ENCODE measurements at places on chromosomes 4 and X.

GRCh38 chr4:55781812-55782211 is 37.8 kb upstream of the EXOC1L start:
- DNase-seq, result no peak

- DNase-seq, result no peak
Observed at GRCh38 chr4:176363072-176363471, 43.3 kb downstream of the SPCS3 start.

GRCh38 chrX:134287346-134287745 is 50.4 kb downstream of the CCDC160 start:
- DNase-seq, result no peak

- no peak for DNase-seq
Observed at GRCh38 chr4:124711471-124712371, 811 bp downstream of the ANKRD50 start.

DNA sequence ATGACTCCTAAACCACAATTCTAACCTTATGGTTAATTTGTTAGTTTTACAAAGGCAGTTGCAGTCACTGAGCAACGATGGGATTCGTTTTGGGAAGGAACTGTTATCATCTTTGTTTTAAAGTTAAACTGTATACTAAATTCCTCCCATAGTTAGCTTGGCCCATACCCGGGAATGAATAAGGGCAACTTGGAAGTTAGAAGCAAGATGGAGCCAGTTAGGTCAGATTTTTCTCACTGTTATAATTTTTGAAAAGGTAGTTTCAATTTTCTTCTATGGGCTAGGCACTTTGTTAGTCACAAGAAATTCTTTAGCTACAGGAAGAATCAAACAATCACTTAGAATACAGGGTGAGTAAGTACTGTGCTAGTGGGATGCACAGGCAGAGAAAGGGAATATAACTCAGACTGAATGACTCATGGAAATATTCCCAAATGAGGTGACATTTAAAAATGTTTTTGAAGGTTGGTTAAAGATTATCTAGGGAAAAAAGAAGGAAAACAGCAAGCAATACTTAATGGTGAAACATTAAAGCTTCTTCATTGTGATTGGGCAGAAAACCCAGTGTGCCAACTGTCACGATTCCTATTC is 153.6 kb downstream of the MAGEB17 start:
- no peak for DNase-seq

DNA sequence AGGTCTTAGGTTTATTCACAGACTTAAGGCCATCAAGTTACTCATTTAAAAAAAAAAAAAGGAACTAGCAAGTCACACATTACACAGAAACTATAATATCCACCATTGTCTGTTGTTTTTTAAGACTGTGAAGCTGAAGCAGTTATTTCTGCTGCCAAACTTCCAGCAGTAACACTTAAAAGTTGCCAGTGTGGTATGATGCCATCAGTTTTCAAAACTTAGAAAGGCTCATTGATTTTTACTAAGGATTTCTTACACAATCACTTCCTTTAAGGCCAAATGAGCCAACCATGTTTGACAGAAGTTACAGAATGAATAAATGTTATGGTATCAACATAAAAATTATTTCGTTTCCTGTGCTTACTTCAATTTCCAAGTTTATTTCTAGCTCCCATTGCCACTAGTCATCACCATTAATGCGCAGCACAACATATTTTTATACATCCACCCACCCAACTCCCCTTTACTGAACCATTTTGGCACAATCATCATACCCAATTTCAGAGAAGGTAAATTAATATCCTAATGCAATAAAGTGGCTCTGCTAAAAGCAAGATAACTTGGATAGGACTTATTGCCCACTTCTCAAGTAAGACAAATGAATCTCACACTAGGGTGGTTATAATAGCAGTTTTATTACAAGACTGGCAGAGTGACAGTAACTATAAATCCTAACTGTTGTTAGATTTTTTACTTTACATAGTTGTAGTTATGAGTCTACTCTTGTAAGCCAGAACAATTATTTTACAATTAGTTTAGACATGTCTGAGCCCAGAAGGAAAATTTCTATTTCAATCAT is 13.1 kb downstream of the PDGFC start:
- no peak for DNase-seq

GRCh38 chr4:143406523-143406922 is 69.8 kb downstream of the GAB1 start:
- DNase-seq, result no peak

DNA sequence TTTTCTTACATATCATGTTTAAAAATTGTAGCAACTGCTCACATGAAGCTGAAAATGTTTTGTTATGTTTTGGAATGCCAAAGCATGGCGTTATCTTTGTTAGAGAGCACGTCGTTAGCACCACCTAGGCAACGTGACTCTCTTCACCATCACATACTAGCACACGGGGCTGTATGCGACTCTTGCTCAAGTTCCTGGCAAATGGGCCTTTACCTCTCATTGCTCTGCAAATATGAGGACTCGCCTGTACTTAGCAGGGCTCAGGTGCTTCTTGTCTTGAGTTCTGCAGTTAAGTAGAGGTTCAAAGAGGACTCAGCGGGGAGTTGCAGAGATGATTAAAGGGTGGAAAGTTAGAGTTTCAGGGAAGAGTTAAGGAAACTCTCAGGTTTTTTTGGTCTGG is 59.4 kb downstream of the CLCN4 start:
- DNase-seq, result no peak

GRCh38 chrX:39753293-39753996 is 344.3 kb downstream of the BCOR start:
- no peak for DNase-seq

DNA sequence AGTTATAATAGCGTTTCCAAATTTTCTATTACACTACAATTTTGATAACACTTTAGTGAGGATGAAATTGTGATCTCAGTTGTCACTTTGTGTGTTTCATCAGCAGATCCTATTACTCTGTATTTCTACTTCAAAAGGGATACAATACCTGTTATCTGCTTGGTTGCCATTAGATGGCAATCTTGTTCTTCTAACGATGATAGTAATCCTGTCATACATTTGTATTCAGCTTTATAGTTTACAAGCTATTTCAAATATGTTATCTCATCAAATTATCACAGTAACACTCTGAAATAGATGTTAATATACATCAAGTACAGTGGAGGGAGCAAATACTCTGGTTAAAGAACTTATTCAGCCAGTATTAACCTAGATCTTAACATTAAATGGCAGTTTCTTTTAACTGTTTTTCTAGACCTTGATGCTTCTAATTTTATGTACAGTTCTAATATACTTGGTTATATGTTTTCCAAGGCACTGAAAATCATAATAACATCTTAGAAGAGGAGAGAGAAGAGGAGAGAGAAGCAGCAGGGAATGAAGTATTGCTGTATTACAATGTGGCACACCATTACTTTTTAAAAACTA is 292.0 kb downstream of the CCSER1 start:
- peak; percentile 37 for DNase-seq

DNA sequence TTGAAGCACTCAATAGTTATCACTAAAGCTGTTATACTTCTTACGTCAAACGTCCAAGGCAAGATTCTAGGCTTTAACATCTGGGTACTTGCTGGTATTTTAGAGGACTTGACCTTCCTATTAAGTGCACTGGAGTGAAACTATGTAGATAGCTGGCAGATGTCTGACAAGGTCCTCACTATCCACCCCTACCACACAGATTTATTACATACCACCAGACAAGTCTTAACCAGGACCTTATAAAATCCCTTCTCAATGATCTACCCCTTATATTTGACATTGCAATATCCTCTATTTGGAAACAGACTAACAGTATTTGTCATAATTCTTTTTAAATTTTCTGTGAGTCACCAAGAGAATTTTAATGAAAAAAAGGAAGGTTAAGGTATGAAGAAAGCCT is 78.8 kb downstream of the PDGFC start:
- DNase-seq, result no peak

- no peak for DNase-seq
Observed at GRCh38 chrX:129462707-129463106, 60.6 kb downstream of the SMARCA1 start.

GRCh38 chr4:180485407-180485806 is 1757.8 kb upstream of the TENM3 start:
- DNase-seq, result no peak

GRCh38 chrX:130485870-130486269 is 84.1 kb downstream of the RBMX2 start:
- DNase-seq, result no peak

DNA sequence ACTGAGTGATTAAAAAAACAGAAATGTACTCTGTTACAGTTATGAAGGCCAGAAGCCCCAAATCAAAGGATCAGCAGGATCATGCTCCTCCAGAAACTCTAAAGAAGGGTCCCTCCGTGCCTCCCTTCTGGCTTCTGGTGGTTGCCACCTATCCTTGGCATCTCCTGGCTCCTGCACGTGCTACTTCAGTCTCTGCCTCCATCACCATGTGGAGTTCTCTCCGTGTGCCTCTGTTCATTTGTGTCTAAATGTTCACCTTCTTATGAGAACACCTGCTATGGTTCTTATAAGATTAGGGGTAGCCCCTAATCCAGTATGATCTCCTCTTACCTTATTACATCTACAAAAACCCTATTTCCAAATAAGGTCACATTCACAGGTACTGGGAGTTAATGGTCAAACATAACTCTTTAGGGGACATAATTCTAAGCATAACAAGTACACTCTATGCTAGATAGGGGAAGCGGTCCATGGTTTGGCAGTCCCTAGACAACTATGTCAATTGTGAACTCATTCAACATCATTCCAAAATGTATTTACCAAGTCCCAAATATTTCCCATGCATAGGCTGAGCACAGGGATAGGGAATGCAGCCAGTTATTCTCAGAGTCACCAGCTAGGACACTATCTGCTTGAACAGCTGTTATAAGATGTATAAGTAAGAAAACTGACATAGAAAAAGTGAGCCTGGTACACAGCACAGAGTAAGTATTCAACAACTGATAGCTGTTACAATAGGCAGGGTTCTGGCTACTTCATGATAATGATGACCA is 295.5 kb upstream of the BOD1L1 start:
- DNase-seq, result no peak

DNA sequence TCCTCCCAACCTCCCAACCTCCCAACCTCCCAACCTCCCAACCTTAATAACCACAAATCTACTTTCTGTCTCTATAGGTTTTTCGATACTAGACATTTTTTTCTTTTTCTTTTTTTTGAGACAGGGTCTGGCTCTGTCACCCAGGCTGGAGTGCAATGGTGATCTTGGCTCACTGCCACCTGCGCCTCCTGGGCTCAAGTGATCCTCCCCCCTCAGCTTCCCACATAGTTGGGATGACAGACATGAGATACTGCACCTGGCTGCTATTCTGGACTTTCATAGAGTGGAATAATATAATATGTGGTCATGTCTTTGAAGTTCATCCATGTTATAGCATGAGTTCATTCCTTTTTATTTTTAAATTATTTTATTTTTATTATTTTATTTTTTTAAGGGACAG is 39.5 kb upstream of the ZFX start:
- DNase-seq, result no peak

DNA sequence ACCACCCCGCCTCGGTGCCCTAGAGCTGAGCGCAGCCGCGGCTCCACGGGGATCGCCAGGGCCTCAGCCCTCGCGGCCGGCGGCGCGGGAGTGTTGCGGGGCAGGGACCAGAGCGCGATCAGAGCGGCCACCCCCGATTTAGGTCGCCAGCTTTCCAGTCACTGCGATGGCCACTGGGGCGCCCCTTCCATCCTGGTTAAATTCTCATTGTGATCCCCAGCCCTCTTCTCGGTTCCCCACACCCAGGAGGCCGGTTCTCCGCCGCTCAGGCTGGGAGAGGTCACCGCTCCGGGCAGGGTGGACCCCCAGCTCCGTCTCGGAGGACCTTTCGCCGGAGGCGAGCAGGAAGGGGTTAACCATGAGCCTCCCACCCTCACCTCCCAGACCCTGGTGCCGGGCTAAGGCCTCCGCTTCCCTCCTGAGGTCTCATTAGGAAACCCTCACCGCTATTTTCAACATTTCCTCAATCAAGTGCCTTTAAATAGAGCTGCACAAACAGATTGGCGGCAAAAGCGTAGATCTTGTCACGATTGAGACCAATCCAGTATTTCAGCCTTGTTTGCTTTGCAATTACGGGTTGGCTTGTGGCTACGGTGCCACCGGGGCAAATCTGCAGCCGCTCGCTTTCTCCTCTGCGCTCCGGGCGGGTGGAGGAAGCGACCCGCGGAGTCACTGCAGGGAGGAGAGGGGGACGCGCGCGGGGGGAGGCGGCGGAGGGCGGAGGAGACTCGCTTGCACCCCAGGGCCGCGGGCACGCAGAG is 8.3 kb upstream of the HAND2 start:
- DNase-seq, result no peak

DNA sequence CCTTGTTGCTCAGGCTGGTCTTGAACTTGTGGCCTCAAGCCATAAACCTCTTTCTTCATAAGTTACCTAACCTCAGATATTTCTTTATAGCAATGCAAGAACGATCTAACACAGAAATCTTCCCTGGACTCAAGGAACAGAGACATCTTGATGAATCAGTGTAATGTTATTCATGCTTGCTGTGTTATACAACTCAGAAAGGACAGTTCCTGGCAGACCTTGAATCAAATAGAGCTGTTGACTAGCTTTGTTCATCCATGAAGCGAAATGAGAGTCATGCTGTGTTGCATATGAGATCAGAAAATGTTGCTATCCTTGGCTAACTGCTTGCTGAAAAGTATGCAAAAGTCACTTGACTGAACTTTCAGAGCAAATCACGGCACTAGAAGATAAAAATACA is 72.6 kb upstream of the ARHGAP24 start:
- DNase-seq, result no peak

- DNase-seq, result no peak
Observed at GRCh38 chrX:426881-427280, 40.2 kb upstream of the PPP2R3B start.

- DNase-seq, result no peak
Observed at GRCh38 chrX:17743913-17744312, 6.6 kb downstream of the SCML1 start.

DNA sequence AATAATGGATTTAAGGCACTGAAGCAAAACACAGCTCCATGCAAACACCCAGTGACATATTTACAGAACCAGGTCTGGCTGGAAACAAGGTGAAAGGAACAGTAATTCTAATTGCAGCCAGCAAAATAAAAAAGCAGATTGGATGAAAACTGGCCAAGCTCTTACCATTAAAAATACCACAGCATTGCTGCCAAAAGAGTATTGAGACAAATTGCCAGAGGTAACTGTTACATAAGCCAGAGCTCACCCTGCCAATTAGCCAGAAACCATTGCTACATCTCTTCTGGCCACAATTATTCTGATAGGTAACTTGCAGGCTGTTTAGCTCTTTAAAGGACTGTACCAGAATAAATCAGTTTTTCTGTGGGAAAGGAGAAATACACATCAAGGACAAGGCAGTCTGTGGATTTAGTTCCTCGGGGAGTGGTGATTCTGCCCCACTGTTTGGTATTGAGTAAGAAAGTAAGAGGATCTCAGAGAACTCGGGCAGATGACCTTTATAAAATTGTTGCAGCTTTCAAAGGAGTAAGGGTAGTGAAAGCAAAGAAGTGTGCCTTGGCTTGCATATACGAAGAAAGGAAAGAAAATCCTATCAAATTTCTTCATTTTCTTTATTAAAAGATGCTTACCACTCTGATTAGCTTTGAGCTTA is 369.5 kb downstream of the PPP3CA start:
- DNase-seq, result no peak

Data from glomerular endothelial cell (primary cell).